ENCODE measurements at places on chromosomes 13 and 19.

GRCh38 chr13:46129124-46129523 lies 24.3 kb upstream of the CPB2 start:
- DNase-seq: no peak

DNA sequence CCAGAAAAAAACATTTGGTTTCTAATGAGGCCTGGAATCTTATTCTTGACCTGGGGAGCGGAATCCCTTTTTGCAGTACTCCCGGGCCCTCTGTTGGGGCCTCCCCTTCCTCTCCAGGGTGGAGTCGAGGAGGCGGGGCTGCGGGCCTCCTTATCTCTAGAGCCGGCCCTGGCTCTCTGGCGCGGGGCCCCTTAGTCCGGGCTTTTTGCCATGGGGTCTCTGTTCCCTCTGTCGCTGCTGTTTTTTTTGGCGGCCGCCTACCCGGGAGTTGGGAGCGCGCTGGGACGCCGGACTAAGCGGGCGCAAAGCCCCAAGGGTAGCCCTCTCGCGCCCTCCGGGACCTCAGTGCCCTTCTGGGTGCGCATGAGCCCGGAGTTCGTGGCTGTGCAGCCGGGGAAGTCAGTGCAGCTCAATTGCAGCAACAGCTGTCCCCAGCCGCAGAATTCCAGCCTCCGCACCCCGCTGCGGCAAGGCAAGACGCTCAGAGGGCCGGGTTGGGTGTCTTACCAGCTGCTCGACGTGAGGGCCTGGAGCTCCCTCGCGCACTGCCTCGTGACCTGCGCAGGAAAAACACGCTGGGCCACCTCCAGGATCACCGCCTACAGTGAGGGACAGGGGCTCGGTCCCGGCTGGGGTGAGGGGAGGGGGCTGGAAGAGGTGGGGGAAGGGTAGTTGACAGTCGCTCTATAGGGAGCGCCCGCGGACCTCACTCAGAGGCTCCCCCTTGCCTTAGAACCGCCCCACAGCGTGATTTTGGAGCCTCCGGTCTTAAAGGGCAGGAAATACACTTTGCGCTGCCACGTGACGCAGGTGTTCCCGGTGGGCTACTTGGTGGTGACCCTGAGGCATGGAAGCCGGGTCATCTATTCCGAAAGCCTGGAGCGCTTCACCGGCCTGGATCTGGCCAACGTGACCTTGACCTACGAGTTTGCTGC lies at the start of gene ICAM4:
ICAM4 (plus strand) TSS at position 153 of the 935 bp plus-strand sequence; CDS start at position 211, 58 bp downstream.
- DNase-seq: peak; percentile 35

DNA sequence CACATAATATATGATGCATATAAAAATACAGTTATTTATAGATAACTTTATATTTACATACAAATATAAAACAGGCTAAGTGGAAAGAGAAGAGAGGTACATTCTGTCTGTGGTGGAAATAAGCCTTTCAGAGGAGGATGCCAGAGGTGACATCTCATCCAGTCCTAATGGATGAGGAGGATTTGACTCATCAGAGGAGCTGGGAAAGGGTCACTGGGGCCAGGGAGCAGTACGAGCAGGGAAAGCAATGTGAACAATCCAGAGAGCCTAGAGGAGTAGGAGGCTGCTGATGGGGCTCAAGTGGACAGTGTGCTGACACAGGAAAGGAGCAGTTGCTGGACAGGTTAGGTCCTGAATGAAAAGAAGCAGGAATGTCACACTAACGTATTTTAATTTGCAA lies 18.6 kb downstream of the NALCN start:
- DNase-seq: no peak

DNA sequence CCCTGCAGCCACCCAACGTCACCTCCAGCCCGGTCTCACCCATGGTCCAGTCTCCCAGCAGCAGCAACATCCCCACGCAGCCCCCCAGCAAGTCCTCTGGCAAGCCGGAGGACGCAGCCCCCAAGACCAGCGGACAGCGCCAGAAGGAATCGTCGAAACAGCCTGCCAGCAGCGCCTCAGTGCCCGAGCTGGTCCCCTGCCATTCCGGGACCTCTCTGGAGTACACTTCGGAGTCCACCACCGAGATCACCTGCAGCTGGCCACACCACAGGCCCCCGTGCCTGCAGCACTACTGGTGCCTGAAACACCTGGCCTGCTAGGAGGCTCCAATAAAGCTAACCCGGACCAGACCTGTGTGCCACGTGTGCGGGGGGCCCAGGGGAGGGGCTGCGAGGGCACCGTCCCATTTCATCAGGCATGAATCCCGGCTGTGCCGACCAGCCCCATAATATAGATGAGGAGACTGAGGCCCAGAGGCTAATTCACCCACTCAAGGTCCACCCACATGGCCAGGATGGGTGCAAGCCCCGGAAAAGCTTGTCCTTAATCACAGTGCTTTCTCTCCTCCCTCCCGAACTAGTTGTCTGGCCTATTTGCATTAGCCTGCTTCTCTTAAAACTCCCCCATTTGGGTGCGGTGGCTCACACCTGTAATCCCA lies 6.7 kb downstream of the REEP6 start:
- no peak for DNase-seq

DNA sequence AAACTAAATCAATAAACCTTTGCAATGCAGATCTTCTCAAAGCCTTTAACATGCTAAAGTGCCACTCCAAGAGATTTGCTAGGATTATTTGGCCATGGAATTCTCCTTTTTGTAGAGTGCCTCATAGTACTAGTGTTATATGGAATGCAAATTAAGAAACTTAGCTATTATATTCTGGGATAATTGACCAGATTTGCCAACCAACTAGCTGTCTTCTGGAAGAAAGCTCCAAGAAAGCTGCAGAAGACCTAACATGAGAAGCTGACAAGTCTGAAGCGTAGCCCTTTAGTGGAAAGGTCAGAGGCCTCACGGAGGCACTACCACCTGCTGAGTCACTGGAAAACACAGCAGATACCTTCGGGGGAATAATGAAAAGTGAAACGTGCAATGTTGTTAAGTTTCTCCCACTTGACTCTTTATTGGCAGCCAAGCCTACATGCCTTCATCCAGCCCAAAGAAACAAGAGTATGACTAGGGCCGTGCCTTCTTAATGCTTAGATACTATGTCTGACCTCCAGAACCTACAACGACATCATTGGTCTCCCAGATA lies 29.8 kb upstream of the KATNAL1 start:
- no peak for DNase-seq

Measured in trophoblast cell (in vitro differentiated cells and primary cell).